ENCODE measurements at places on chromosomes 12 and 14.

DNA sequence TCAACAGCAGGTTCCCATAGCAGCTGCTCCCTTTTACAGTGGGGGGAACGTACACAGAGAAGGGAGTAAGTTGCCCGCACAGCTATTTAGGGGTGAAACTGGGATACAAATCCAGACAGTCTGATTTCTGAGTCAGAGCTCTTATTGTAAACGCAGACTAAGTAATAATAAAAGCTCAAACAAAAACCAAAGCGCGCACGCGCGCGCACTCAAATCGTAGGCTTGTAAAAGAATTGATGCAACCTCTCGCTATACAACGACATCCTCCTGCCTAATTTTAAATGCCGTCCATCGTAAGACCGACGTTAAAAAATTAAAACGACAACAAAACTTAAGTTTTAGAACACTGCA lies 747 bp upstream of the DACT1 start:
- peak; percentile 57 for DNase-seq

GRCh38 chr14:54483073-54483745 lies 5.6 kb downstream of the GMFB start:
- no peak for DNase-seq

- no peak for DNase-seq
These were observed 39.4 kb downstream of the SDR9C7 start for GRCh38 chr12:56894698-56895368.

GRCh38 chr14:22010545-22011252 lies 337.1 kb upstream of the OR4E1 start:
- no peak for DNase-seq

GRCh38 chr14:79056879-79057278 lies 886.7 kb downstream of the NRXN3 start:
- DNase-seq: peak; percentile 68

GRCh38 chr12:91377436-91377835 lies 194.8 kb upstream of the DCN start:
- no peak for DNase-seq

GRCh38 chr12:44143175-44143574 lies 307.3 kb downstream of the TMEM117 start:
- no peak for DNase-seq

- DNase-seq: no peak
These were observed 38.4 kb upstream of the OR4E1 start for GRCh38 chr14:21712036-21712435.

- no peak for DNase-seq
These were observed 56.9 kb upstream of the TCL1A start for GRCh38 chr14:95770777-95771176.

GRCh38 chr14:89248411-89249064 lies 168.5 kb downstream of the FOXN3 start:
- no peak for DNase-seq

GRCh38 chr12:93128332-93128707 lies 199.2 kb upstream of the EEA1 start:
- no peak for DNase-seq

GRCh38 chr14:56580221-56580711 lies 668 bp downstream of the TMEM260 start:
- no peak for DNase-seq
